ENCODE measurements at places on chromosomes 3 and 15.

- no peak for DNase-seq
These were observed 174.6 kb downstream of the AKAP13 start for GRCh38 chr15:85554852-85555521.

DNA sequence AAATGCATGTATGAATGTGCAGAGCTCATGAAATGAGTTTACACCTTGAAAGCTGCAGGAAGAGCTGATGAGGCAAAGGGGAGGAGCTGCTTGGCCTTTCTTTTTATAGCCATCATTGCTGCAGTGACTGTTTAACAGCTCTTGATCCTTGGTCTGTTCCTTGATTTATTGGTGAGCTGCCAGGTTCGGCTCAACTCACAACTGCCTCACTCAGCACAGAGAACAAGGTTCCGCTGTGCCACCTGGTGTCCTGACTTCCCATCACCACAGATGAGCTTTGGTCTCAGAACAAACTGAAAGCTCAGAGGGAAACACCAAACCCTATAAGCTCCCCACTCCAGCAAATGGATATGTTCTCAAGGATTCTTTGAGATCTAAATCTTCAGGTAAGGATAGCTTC, 626.1 kb downstream of the MAGI1 start:
- DNase-seq, result no peak

DNA sequence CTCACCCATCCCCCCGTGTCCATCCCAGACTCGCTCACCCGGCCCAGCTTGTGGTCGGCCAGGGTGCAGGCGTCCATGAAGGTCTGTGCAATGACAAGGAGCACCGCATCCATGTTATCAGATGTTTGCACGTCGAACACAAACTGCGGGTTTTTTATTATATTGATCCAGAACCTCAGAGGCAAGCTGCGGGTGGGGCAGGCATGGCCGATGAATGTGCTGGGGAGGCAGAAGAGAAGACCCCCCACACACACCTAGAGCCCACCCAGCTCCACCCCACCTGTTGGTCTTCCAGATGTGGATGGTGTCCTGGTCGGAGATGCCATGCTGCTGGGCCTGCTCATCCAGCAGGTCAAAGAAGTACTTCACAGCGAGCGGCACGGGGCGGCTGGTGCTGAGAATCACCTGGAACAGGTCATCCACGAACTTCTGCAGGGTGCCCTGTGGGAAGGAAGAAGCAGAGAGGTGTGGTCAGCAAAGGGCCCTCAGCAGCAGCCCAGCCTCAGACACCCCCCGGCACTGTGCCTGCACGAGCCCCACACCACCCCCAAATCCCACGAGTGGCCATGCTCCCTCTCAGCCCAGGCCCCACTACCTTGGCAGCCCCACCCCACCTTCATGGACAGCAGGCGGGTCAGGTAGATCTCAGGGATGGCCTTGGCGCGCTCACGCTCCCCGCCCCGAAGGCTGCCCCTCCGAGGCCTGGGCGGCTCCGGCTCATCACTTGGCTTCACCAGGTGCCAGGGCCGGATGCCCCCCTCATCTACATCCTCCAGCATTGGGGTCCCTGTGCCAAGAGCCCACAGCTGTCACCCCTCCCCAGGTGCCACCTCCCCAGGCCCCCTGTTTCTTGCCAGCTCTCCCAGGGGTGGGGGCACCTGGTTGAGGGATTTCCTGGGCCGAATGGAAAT, 20.3 kb downstream of the PLXNB1 start:
- no peak for DNase-seq

DNA sequence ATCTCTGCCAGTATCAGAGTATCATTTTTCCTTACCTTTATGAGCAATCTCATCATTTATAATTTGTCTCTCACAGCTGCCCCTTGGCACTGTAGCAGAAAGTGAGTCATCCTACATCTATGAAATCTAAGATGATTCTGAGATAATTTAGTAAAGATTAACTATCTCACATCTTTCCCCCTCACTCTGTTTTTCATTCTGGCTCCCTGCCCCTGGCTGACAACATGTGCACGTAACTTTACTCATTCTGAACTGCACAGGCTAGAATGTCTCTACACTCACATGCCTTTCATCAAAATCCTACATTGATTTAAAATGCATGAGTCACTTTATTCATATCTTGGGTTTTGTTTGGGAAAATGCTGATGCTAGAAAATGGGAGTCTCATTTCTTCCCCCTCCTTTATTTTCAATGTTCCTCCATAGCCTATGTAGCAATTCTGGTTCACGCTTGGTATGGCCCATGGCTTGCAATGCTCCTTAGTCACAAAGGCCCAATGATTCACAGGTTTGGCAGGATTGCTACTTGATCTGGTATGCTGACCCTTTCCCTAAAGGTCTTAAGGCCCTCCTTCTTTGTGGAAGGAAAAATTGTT, 838.5 kb downstream of the TUSC7 start:
- peak; percentile 86 for DNase-seq

DNA sequence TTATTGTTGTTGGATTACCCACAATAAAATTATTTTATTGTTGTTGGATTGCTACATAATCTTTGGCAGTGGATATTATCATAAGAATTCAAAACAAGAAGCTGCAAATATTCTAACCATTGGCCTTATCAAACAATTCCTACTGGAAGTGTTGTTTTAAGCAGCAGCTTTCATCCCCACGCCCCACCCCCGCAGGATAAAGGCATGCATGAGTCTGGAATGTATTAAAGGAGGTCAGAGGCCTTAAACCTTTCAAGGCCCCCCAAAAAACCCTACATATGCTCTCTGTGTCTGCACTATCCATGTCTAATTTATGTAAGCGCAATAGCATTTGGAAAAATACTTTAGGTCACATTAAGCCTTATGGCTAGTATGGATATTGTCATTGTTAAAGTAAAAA, 23.1 kb downstream of the P3H2 start:
- DNase-seq, result no peak

DNA sequence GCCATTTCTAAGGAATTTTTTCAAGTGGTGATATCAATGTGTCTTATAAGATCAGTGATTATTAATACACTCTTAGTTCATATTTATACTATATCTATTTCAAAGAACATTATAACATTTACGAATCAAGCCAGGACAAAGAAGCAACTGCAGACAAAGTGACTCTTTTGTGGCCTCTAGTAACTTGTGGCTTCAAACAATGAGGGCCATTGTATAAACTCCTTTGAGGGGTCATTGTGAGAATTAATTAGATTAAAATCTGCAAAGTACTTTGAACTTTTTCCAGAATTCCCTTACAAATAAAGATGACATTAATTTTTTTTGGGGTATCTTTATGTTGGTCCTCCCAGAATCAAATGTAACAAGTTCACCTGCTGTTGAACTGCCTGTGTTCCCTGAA, 12.3 kb upstream of the SLC30A4 start:
- no peak for DNase-seq

DNA sequence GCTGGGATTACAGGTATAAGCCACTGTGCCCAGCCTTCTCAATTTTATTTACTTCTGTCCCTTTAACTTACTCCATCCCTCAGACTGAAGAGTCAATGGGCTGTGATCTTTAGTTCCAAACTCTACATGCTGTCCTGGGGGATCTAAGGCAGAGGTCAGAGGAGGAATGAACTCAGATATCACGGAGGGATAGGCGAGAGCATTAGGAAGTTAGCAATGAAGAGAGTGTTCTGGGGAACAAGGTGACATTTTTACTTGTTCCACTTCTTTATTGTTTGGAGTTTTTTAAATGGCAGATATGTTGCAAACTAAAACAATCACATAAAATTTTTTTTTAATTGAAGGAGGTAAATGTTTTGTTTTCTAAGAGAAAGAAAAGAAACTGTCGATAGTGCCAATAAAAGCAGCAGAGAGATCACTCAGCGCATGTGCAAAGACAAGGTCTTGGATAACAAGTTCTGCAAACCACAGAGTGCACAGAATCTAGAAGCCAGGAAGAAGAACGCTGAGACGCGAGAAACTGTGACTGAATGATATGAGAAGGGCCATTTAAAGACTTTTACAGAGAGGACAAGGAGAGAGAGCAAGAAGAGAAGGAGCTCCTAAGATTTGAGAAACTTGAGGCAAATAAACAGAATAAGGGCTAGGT, 10.8 kb upstream of the CA12 start:
- DNase-seq, result no peak

- DNase-seq, result peak; percentile 51
These were observed 329.9 kb upstream of the AGTR1 start for GRCh38 chr3:148367756-148368155.

GRCh38 chr3:2706144-2706835, 403.9 kb downstream of the IL5RA start:
- DNase-seq, result no peak

DNA sequence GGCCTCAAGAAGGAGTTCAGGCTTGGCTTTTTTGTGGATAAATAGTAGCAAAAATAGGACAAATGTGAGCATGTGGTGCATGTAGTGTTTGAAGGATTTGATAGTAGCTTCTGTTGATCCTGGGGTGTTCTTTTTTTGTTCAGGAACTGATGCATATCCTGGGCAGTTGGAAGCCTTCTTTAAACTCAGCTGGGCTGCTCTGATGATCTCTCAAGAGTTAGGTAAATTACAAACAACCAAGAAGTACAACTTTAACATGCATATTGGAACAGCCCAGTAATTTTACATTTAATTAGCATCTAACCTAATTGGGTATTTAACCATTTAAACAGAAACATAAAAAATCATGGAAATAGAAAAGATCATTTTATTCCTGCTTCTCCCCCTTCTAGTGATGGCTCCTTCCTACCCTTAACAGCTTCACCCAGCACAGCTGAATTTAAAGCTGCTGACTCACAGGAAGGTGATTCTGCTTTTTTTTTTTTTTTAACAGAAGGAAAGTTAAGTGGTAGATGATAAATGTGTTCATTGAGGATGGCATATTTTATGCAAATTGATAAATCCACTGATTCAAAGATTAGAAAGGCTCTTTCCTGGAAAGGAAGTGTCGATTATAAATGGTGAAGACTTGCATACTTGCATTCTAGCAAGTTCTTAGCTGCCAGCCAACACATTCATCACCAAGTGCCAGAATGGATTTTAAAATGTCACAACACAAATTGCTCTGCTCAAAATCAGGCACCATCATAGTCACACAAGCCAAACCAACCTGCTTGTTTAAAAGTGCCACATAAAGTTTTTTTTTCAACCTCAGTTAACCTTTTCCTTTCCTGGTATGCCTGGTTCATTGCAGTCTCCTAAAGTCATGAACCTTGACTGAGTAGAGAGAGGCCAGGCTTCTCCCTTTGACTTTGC, 20.0 kb downstream of the SLC35G2 start:
- DNase-seq, result peak; percentile 26

- no peak for DNase-seq
These were observed 40.0 kb downstream of the DNAJC13 start for GRCh38 chr3:132457286-132457685.

DNA sequence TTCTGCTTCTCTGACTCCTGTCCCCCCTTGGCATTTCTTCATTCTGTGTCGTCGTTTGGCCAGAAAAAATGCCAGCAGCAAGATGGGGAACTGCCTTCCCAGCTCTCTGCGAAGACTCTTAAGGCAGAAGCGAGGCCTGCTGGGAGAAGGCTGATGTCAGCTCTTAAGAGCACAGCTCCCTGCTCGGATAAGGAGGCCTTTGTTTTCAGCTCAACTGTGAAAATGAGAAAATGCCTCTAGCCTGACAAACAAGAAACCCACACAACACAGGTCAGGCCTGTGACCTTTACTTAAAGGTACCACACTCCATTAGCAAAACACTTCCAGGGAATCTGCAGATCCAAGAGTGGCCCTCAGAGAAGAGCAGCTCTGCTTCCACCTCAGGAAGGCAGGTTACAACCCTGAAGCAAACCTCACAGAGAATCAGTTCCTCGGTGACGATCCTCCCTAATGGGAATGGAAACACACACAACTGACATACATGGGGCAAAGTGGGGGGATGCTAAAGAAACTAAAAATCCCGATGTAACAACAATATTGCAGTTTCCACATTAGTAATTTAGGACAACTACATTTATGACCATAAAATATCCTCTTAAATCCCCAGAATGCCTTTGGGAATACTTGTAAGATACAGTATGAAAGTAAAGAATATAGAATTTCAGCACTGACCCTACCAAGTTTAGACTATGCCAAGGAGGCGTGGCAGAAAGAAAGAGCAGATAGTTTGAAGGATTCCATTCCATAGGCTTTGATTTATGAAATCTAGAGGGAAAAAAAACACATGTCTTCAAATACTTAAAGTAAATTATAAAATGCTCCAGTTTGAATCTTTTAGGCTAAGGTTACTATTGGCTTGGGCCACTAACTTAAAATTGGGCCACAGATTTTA, 52.1 kb downstream of the VGLL4 start:
- peak; percentile 60 for DNase-seq

DNA sequence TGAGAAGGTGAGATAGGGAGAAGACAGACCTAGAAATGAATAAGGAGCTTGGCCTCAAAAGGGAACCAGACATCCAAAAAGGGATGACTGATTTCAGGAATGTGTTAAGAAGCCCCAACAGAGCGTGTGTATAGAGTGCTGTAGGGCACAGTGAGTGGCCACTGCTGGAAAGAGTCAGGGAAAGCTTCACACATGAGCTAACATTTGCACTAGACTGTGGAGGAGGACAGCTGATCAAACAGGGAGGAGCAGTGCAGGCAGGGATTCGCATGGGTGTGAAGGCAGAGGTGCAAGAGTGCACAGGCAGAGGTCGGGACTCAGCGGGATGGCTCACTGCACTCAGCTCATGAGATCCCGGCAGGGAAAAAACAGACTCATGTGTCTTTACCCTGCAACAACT, 61.8 kb downstream of the NPTN start:
- no peak for DNase-seq

- DNase-seq, result no peak
These were observed 82.2 kb downstream of the CADM2 start for GRCh38 chr3:85041001-85041400.

DNA sequence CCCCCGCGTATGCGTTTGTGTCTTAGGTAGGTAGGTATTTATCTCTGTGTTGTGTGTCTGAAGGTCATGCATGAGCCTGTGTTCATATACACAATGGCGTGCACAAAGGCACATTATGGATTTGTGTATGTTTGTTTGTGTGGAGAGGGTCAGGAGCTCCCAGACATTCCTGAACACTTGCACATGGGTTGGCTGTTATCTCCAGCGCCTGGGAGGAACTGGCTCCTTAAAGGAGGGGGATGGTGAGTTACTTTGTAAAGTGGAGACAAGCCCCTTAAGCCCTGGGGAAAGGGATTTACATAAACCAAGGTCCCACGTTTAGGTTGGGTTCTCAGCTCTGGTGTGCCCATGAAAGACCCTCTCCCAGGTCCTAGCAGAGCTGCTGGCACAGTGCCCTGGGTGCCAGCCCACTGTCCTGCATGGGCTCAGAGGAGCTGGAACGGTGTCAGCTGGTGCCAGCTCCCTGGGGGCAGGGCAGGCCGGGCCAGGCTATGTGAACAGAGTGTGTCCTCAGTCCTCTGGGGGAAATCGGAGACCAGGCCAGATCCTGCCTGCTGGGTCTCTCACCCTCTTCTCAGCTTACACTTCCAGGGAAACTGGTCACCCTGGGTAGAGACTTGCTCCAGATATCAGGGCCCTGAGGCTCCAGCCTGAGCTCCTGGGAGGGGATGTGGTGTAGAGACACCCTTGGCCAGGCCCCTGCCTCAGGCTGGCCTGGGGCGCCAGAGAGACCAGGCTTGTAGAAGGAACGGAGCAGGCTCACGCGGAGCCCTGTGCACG, 25.1 kb downstream of the SNX33 start:
- DNase-seq, result peak; percentile 89
